Uterine smooth muscle cell (primary cell): ENCODE measurements at places on chromosomes 7 and 10. TPM values are rescaled to one million over a fixed set of nuclear protein-coding genes. Genes with fewer than 3 reads are reported as not detected.

The WDR86 gene
- 0.22 TPM in 1 of 2 replicates, not detected in the other for total RNA-seq

The TMEM273 gene
- total RNA-seq = not detected in 2 replicates

The CDC14C gene
- not detected in 2 replicates for total RNA-seq

The CYP26C1 gene
- total RNA-seq = 0.12 TPM in 1 of 2 replicates, not detected in the other

The PNLIPRP2 gene
- total RNA-seq = not detected in 2 replicates

The MSANTD7 gene
- total RNA-seq = 14.9 and 18.3 TPM in 2 replicates

The FAS gene
- total RNA-seq = 59.2 and 80.0 TPM in 2 replicates

The OR2A5 gene
- not detected in 2 replicates for total RNA-seq

The PIP4K2A gene
- total RNA-seq = 32.0 and 61.4 TPM in 2 replicates

The NCF1 gene
- 0.12 TPM in 1 of 2 replicates, not detected in the other for total RNA-seq

The EBF3 gene
- 0.12 and 1.3 TPM in 2 replicates for total RNA-seq

The PAPSS2 gene
- total RNA-seq = 77.7 and 112 TPM in 2 replicates

The NOS3 gene
- total RNA-seq = 3.3 and 3.7 TPM in 2 replicates

The GIMAP4 gene
- total RNA-seq = 0.44 and 0.50 TPM in 2 replicates

The MCU gene
- 38.4 and 40.5 TPM in 2 replicates for total RNA-seq

The DIP2C gene
- 18.8 and 23.1 TPM in 2 replicates for total RNA-seq

The MMD2 gene
- not detected in 2 replicates for total RNA-seq

The UPK3B gene
- not detected in 2 replicates for total RNA-seq

The SCART1 gene
- 2.6 and 4.2 TPM in 2 replicates for total RNA-seq

The PHKG1 gene
- 0.62 and 0.66 TPM in 2 replicates for total RNA-seq

The SYNPO2L gene
- under 0.01 TPM in 1 of 2 replicates, not detected in the other for total RNA-seq

The ANKRD1 gene
- 0.75 and 1.00 TPM in 2 replicates for total RNA-seq

The FAM20C gene
- 35.9 and 44.6 TPM in 2 replicates for total RNA-seq

The GRID2IP gene
- not detected in 2 replicates for total RNA-seq

The SPDYE9 gene
- total RNA-seq = not detected in 2 replicates

The TET1 gene
- total RNA-seq = 2.0 and 2.5 TPM in 2 replicates

The SYT15 gene
- 0.12 TPM in 1 of 2 replicates, not detected in the other for total RNA-seq

The ATG9B gene
- total RNA-seq = 0.11 and 0.12 TPM in 2 replicates

The NPC1L1 gene
- total RNA-seq = under 0.01 and 0.12 TPM in 2 replicates

The CAMK2B gene
- total RNA-seq = under 0.01 TPM in 1 of 2 replicates, not detected in the other

The ANKRD61 gene
- total RNA-seq = 0.44 TPM in 1 of 2 replicates, not detected in the other

The ZCWPW1 gene
- total RNA-seq = 1.4 TPM in 2 replicates
